Ecto neural progenitor cell (in vitro differentiated cells): ENCODE measurements at places on chromosomes 1 and 21.

DNA sequence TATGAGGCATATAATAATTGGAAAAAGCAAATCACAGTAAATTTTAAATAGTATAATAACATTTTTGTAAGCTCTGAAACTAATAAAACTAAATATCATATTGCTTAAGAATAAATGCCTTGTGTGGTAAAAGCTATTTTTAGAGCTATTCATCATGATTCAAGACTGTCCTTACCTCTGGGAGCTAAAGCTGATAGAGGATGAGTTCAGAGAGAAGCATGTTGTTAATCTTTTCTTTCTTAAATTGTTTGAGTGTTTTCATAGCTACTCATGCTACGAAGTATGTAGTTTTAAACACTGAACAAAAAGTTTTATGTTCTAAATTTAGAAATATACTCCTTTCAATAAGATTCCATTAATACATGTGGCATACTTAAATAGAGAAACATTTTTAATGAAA, 30.5 kb downstream of the IFI16 start:
- DNase-seq, result no peak

DNA sequence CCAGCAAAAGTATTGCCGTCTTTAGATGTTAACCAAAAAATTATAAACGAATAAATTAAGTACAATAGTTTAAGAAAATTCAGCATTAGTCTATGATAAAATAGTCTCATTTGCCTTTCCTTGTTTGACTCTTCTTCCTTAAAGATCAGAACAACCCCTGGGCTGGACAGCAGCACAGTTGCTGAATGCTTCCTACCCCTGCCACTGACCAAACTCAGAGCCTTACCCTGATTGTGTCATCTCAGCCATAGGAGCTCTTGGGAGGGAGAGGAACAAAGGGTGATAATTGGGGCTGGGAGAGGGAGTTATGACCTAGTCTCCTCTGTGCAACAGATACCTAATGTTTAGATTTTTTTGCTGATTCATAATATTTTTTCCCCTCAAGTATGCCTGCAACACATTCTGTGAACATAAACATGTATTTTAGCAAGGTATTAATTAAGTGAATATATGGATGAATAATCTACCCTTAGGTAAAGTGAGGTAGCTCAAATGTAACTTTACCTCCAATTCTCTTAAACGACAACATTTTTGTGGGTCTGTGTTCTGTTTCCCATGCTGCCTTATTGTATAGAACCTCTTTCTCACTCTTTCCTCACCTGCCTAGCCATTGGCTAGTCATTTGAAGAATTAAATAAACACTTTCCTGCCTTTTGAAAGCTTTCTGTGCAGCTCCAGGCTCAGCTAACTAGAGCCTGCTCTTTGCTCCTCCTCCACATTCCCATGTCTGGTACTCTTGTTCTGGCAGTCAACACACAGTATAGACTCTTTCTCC, 46.1 kb downstream of the FGGY start:
- no peak for DNase-seq

- no peak for DNase-seq
These were observed 11.4 kb downstream of the VWA5B1 start for GRCh38 chr1:20302108-20302471.

DNA sequence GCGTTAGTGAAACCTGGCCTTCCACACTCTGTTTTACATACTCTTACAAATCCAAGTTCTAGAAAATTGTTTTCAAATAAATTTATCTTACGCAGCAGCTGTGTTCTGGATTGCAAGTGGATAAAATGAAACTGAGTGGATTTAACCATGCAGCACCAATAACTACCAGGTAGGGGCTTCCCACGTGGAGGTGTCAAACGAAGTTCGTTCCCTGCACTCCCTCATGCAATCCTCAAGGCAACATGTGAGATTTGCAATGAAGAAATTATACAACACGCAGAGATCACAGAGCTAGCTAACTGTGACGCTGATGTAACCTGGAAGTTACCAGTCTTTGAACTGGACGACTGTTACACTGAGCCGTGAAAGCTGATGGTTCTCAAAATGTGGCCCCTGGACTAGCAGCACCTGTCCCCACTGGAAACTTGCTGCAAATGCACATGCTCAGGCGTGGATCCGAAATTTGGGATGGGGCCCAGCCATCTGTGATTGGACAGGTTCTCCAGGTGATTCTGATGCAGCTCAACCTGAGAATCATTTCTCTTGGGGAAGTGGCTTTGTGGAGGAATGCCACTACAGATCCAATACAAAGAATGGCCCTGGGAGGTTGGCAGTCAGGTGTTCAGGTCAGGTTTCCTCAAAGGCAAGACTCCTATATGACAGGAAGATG, 36.3 kb downstream of the RSPH1 start:
- no peak for DNase-seq

- no peak for DNase-seq
These were observed 110.5 kb downstream of the CNIH3 start for GRCh38 chr1:224726441-224727182.

GRCh38 chr1:245598524-245599305, 443.9 kb downstream of the KIF26B start:
- DNase-seq, result no peak

- DNase-seq, result no peak
These were observed 187.6 kb upstream of the VAMP3 start for GRCh38 chr1:7583291-7584096.

DNA sequence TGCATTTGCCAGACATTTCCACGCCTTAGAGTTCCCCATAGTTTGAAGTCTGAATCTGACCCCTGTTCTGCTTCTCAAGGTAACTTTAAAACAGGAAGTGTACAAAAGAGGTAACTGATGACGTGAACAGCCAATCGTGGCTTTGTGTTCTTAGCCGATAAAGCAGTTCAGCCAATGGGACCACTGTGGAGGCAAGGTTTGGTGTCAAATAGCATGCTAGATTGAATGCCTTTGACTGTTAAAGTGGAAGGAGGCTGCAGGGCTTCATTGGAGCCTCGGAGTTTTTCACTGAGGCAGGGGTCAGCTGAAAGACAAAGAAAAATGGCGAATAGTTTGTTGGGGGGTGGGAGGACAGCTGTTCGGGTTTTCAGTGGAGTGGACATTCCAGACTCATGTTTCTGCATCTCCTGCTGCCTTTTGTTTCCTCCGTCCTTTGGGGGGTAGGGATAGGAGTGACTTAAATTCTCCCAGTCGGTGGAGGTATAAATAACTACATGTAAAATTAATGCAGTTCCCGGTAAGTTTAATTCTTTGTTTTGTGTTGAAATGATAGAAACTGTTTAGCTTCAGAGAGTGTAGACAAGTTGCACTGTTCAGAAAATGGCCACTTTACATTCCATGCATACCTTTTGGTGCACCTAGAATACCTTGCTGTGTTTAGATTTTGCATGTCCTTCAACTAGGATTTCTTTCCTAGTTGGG, 17.7 kb downstream of the NFYC start:
- peak; percentile 86 for DNase-seq

- peak; percentile 69 for DNase-seq
These were observed 237.9 kb upstream of the PBX1 start for GRCh38 chr1:164320790-164321731.

DNA sequence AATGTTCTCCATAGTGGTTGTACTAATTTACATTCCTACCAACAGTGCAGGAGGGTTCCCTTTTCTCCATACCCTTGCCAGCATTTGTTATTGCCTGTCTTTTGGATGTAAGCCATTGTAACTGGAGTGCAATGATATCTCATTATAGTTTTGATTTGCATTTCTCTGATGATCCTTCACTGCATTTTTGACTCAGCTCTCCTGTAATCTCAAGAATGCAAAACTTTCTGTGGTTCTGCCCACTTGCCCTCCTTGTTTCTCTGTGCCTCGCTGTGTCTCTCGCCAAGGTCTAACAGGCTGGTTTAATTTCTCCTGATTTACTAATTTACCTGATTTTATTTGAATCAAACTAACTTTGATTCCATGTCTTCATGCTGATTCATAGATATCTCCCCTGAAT, 407.9 kb downstream of the ZP4 start:
- no peak for DNase-seq

DNA sequence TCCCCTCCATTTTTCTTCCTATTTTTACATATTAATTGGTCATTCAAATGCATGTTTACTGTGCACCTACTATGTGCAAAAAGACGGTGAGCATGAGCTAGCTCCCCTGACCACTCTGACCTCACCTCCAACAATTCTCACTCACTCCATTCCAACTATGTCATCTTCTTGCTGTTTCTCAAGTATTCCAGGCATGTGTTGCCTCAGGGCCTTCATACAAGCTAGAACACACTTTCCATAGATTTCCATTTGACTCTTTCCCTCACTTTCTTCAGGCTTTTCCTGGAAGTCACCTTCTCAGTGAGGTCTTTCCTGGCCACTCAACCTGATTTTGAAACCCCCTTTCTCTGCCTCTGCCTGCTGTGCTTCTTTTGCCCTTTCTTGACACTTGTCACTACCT, 32.6 kb downstream of the CHIA start:
- DNase-seq, result no peak

DNA sequence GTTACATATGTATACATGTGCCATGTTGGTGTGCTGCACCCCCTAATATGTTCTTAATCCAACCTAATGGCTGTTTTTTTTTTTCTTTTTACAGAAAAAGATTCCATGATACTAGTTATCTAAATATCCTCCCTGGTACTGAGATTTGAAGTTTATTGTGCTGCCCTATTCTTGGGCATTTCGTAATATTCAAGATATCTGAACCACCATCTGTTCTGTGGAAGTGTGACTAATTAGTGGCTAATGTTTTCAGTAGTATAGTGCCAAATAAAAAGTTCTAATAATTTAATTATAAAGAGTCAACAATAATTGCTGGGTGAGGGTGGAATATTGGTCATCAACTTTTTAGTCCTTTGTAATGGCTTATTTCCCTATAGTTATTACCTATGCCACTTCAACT, 217.5 kb downstream of the GABPA start:
- no peak for DNase-seq

DNA sequence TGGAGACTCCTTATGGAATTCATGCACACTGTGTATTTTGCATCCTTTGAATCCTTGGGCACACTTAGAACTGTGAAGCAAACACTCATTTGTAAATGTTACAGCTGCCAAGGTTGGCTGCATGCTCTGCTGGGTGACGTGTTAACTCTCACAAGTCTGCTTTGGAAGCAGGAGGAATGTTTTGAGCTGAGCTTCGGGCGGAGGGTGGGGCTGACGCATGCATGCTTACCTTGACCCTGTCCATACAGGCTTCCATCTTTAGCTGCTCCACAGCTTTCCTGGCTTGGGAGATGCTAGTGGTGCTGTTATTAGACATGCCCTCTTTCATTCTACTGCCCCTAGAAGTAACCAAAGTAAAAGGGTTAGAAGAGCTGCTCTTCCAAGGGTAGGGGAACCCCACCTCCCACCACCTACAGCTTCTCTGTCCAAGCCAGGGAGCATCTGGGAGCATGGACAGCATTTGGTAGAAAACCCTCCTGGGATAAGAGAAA, 66.0 kb downstream of the GNG4 start:
- DNase-seq, result no peak
